ENCODE measurements at places on chromosomes 7 and 10.

DNA sequence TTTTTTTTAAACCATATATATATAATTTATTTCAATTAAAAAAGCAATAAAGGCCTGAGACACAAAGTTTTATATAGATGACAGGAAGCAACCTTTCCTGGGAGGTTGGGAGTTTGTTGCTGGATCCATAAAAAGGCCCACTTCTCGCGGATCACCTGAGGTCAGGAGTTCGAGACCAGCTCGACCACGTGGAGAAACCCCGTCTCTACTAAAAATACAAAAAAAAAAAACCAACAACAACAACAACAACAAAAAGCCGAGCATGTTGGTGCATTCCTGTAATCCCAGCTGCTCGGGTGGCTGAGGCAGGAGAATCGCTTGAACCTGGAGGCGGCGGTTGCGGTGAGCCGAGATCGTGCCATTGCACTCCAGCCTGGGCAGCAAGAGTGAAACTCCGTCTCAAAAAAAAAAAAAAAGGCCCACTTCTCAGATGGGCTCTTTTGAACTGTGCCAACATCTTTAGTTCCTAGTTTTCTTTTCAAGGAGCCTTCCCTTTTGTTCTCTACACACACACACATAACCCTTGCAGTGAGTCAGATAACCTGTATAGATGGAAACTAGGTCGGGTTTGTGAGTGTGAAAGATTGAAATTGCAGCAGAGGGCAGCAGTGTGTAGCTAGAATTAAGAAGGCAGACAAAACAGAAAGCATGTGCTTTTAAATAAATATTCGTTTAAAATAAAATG lies 1.2 kb upstream of the SMNDC1 start:
- DNase-seq = no peak

GRCh38 chr7:1562597-1563051 lies 6.6 kb upstream of the TMEM184A start:
- no peak for DNase-seq

GRCh38 chr7:54841772-54842697 lies 83.0 kb upstream of the SEC61G start:
- no peak for DNase-seq

GRCh38 chr10:70374775-70375614 lies 7.4 kb downstream of the LRRC20 start:
- no peak for DNase-seq

DNA sequence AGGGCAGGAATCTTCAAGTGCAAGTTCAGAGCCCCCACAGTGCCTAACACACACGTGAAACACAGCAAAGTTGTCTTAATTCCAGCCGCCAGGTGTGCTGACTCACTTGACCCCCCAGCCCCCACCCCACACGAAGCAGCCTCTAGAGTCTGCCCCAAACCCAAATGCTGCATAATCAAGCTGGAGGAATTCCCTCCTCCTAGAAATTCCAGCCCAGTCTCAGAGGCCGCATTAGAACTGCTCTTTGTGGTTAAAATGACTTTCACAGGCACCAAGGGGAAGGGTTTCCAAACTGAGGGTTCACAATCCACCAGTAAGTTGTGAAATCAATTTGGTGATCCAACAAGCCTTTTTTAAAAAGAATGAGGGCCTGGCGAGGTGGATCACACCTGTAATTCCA lies 67.0 kb upstream of the PLXNA4 start:
- DNase-seq = no peak

- DNase-seq = no peak
Observed at GRCh38 chr10:102368077-102368476, 27.4 kb upstream of the NFKB2 start.

GRCh38 chr10:33772370-33773252 lies 438.1 kb upstream of the NRP1 start:
- DNase-seq = no peak

- DNase-seq = no peak
Observed at GRCh38 chr7:8436965-8437364, 3.6 kb downstream of the NXPH1 start.

DNA sequence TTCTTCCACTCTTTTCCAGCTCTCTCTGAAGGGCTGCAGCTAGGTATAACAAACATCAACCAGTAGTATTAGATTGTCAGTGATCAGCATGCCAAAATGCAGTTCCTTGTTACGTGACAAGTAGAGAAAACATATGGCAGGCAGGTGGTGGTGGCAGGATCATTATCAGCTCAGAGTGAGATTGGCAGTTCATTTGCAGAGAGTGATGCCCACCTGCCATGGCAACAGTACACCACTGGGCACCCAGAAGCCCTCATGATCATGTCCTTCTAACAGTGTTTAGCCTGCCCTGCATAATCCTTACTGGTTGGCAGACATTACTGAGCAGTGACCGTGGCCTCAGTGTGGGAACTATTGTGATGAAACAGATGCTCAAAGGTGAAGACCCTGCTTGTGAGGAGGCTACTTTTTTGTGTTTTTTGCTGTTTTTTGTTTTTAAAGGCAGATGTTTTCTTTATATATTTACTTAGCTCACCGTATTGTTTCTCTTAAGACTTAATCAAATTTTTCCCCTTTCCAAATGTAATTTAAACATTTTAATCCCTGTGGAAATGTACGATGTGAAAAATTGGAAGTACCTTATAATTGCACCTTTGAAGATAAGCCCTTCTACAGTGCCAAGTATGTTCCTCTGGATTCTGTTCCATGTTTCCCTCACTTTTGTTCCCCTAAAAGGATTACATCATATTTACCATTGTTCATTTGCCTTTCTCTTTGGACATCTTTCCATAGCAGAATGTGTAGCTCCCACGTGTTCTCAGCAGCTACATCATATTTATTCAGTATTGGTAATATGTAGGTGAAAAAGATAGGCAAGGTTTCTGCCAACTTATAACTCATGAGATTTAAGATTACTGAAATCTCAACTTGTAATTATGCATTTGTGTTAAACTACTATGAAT lies 179.6 kb downstream of the SND1 start:
- DNase-seq = no peak

- no peak for DNase-seq
Observed at GRCh38 chr7:100515072-100515532, 23.9 kb upstream of the AGFG2 start.

Measured in stimulated activated CD4-positive, alpha-beta T cell treated with anti-CD3 and anti-CD28 coated beads, Interleukin-15, amount 100 ng/mL, for 1 hour (primary cell).